Muscle of leg (tissue), 16 donors: ENCODE measurements at places on chromosomes 3 and 15. TPM values are rescaled to one million over a fixed set of nuclear protein-coding genes. Genes with fewer than 3 reads are reported as not detected.
A peak's percentile ranks its signal among the peaks of the same experiment; 100 is the strongest.

- peak; percentile 93 for DNase-seq
Measured at GRCh38 chr3:112811131-112811884, 35.4 kb downstream of the CD200R1L start.

GRCh38 chr3:94004301-94004910, 24.0 kb downstream of the STX19 start:
- peak; percentile 76 for DNase-seq

- DNase-seq: no peak
Measured at GRCh38 chr3:128734523-128735189, 8.7 kb downstream of the RAB7A start.

- no peak for DNase-seq
Measured at GRCh38 chr3:85605066-85605465, 646.3 kb downstream of the CADM2 start.

- DNase-seq: no peak
Measured at GRCh38 chr15:36738817-36739216, 159.4 kb downstream of the CDIN1 start.

- no peak for DNase-seq
Measured at GRCh38 chr3:191136347-191136746, 62.7 kb upstream of the OSTN start.

- no peak for DNase-seq
Measured at GRCh38 chr3:139394116-139394515, 4.7 kb upstream of the COPB2 start.

DNA sequence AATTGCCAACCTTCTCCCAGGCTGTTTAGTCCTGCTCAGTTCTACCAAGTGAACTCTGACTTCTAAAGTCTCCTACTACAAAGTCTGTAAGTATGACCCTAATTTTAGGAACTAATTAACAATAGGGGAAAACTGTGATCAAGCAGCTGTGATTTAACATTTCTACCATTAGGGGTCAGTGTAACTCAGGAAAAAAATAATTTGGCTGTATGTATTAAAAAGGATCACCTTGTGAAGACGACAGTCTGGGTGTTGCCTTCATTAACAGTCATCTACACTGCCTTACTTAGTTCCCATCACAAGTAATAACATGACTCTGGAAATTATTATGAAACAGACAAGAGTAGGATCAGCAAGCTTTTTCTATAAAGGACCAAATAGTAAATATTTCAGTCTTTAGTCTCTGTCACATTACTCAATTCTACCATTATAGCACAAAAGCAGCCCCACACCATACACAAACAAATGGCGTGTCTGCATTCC, 4.2 kb upstream of the NPHP3 start:
- DNase-seq: peak; percentile 49

- peak; percentile 92 for DNase-seq
Measured at GRCh38 chr3:161644891-161645635, 148.5 kb downstream of the OTOL1 start.

DNA sequence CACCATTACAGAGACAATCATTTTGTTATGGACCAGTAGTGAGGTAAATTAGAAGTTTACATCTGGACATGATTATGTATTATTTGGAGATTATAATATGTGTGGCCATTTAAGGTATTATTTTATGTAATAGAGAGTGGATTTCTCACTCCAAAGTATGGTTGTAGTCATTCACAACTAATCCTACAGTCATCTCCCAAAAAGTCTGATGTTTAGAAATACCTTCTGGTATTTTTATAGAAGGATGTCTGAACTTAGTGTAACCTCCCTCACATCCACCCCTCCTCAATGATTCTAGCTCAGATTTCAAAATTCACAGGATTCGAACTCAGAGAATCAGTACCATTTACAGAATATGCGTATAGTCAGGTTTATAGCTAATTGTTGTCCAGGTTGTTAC, 346.6 kb upstream of the MEIS2 start:
- DNase-seq: no peak

DNA sequence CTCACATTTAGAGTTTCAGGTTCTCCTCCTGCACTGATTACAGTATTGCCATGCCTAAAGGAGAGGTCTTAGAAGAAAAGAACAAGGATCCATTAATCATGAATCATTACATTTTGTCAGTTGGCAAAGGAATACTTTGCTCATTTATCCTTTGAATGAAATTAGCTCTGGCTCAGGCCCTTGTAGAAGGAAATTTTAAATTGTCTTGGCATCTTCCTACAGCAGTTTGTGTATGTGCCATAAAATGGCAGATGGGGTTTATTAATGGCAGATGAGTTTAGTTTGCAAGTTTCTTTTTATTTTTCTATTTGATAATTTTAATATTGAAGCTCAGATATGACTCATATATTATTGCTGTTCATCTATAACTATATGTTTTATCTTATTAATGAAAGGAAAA, 181.2 kb upstream of the EPHA3 start:
- no peak for DNase-seq

CCDC39 gene
- not detected for total RNA-seq
